Effector memory CD8-positive, alpha-beta T cell (primary cell): ENCODE measurements at places on chromosomes 4 and X.

GRCh38 chr4:53716011-53716410 lies 124.7 kb upstream of the LNX1 start:
- DNase-seq, result no peak

DNA sequence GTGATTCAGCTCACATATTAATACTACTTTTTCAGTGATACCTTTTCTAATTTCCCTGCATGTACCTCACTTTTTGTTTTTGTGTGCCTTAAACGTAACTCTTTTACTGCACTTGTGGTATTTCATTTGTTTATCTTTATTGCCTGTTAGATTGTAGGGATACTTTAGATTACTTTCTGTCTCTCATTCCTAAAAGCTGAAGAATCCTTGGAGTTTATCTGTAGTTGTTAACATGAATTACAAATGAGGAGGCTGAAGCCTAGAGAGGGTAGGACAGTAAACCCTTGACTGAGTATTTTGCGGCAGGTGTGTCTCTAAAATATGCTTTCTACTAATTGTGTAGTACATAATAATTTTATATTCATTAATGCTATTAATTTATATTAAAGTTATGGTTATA lies 34.9 kb downstream of the BMP2K start:
- no peak for DNase-seq

GRCh38 chr4:62816566-62816965 lies 1592.7 kb downstream of the TECRL start:
- no peak for DNase-seq

GRCh38 chr4:97003715-97004114 lies 1139.6 kb downstream of the STPG2 start:
- no peak for DNase-seq

DNA sequence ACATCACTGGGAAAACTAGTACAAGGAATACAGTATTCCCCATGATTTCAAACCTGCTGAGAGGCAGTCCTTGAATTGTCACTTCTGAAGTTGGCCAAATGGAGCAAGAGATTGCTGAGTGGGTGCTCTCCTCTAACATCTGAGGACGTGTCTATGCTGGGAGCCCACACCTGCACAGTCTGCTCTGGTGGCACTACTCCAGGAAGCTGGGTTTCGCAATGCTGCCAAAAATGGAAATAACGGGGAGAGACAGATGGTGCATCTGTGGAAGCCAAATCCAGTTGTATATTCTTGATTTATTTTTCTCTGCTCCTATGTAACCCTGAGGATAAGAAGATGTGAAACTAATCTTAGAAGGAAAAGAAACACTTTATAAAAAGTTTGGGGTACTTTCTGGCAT lies 240.1 kb upstream of the CTSO start:
- no peak for DNase-seq

DNA sequence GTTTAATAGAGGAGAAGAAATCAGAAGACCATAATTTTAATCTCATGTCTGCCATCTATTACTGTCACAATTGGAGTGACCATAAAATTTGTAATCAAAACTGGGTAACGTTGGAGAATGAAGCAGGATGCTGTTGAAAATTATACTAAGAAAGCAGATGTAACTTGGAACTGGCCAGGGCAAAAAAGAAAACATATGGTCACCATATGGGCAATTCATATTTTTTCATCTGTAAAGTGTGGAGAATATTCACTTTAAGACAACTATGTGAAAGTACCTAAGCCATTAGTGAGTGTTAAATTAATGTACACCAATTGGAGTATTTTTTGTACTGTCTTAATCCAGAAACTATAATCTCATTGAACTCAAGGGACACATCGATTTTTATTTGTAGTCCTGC lies 1008.0 kb downstream of the GLUD2 start:
- DNase-seq, result no peak

DNA sequence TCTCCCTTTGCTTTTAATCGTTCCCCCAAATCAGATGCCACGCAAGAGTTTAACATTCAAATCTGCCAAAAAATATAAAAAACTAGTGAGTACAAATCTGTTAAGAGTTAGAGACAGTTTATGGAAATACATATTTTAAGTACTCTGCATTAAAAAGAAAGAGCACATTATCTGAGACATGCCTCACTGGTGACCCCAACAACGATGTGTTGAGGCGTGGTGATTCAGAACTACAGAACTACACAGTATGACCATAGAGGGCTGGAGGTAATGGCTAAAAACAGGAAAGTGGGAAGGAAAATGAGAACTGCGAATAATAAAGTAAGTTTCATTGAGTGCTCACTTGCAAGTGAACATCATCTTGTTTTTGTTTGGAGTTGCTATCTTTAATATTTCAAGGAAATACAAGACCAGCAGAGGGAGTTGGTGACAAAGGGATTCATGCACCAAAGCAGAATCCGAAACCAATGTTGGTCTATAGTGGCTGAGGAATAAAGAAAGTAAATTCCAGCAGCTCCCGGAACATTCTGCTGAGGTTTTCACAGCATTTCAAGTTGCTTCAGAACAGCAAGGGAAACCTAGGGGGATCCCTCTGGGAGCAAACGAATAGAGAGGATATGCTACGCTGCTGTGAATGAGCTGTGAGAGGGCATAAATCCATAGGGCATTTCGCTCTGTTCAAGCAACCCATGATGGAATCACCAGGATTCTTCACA lies 92.2 kb downstream of the DCHS2 start:
- no peak for DNase-seq
